Activated CD4-positive, alpha-beta T cell treated with anti-CD3 and anti-CD28 coated beads for 4 hours (primary cell): ENCODE measurements at places on chromosomes 12 and 14.

DNA sequence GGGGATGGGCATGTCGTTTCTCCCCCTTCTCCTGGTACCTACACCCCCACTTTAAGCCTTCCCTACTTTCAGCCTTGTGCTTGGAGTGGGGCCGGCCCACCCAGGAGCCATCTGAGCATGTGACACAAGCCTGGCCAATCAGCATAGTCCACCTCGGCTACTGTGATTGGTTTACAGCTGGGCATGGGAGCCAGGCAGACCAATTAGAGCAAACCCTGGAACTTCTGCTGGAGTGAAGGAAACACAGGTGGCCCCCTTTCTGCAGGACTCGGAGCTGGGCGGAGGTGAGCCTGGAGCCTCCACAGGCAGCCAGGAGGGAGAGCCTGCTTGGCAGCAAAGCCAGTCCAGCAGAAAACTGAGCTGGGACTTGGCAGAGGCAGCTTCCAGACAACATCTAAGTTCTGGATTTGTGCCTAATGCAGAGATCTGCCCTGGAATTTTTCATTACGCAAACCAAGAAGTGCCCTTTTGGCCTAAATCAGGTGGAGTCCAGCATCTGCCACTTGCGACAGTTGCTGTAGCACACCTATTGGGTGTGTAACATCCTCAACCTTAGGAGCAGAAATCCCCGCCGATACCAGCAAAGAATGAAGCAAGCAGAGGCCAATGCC is 59.5 kb downstream of the SCARB1 start:
- DNase-seq: no peak

GRCh38 chr12:38544330-38545066 is 227.9 kb downstream of the ALG10B start:
- DNase-seq: no peak

- no peak for DNase-seq
Measured at GRCh38 chr14:37051153-37051552, 121.3 kb downstream of the SLC25A21 start.

- DNase-seq: no peak
Measured at GRCh38 chr14:89259951-89260609, 157.0 kb downstream of the FOXN3 start.

GRCh38 chr12:3136641-3137267 is 59.6 kb downstream of the TSPAN9 start:
- no peak for DNase-seq

GRCh38 chr14:68733086-68733914 is 59.6 kb downstream of the ZFP36L1 start:
- DNase-seq: no peak

GRCh38 chr12:109645194-109645593 is 68.4 kb upstream of the FAM222A start:
- no peak for DNase-seq

- no peak for DNase-seq
Measured at GRCh38 chr14:86780876-86781510, 1212.0 kb downstream of the GALC start.

DNA sequence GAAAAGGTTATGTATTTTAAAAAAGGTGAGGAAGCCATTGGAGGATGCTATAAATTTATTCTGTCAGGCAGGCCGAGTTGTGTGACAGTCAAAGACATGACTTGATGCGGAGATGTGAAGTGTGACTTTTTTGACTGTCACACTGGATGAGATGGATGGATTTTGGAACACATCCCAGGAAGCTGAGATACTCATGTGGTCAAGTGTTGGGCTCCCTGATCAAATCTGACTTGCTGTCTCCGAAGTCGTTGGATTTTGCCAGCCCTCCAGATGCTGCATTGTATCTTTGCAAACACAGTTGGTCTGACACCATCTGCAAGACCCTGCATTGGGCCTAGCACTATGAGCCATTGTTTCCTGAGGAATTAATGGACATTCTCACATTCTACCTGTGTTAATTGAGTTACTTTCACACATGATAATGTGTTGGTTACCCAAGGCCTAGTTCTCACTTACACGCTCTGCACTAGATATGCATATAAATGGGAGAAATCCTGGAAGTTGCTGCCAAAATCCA is 204.0 kb upstream of the PRKD1 start:
- no peak for DNase-seq

GRCh38 chr12:5481645-5482044 is 49.7 kb downstream of the NTF3 start:
- no peak for DNase-seq

DNA sequence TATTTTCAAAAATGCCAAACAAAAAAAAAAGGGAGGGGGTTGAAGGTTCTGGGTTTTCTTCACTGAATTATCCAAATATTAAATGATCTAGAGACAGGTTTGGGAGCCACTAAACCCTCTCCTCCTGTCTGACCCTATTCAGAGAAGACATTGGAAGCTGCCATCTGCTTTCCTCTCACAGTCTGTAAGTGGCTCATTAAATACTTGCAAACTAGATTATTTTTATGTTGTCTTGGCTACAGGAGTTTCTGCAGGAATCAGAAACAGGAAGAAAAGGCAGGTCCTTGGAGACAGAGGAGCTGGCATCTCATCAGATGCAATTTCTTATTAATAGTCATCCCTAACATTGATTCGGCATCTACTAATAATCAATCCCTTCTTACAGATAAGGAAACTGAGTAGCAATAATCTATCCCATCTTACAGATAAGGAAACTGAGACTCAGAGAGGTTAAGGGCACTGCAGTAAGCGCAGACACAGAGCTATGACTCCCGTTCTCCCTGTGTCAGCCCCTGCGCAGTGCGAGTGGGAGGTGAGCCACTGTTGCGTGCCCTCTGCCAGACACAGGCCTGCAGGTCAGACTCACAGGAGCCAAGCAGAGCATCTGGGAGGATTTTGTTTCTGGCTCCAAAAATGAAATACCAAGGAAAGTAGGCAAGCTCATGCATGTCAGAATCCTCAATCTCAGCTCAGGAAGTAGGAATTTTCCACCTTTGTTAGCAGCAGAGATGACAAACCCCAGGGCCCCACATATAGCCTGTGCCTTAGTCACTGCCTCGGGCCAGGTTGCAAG is 11.0 kb downstream of the BDKRB2 start:
- no peak for DNase-seq
